H9 (cell line): ENCODE measurements at places on chromosomes 13 and 19.
A peak's percentile ranks its signal among the peaks of the same experiment; 100 is the strongest.

- DNase-seq = no peak
These were observed 58.8 kb downstream of the SLC10A2 start for GRCh38 chr13:103007427-103007762.

DNA sequence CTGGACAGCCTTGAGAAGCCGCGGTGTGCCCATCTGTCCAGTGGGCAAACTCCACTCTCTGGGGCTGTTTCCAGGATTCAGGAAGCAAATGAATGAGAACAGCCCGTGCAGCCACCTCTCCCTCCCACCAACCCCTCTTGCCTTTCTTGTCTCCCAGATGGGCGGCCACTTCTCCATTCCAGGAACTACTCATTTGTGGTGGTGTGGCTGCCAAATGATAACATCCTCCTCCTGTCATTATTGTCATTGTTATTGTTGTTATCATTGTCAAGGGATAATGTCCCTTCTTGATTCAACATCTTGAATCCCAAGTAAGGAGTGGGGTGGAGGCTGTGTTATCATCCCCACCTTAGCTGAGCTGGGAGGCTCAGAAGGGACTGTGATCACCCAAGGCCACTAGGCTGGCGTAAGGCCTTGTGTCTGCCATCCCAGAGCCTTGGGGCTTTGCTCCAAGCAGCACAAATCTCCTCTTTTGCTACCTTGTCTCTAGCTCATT is 1.6 kb downstream of the DNM2 start:
- no peak for DNase-seq

DNA sequence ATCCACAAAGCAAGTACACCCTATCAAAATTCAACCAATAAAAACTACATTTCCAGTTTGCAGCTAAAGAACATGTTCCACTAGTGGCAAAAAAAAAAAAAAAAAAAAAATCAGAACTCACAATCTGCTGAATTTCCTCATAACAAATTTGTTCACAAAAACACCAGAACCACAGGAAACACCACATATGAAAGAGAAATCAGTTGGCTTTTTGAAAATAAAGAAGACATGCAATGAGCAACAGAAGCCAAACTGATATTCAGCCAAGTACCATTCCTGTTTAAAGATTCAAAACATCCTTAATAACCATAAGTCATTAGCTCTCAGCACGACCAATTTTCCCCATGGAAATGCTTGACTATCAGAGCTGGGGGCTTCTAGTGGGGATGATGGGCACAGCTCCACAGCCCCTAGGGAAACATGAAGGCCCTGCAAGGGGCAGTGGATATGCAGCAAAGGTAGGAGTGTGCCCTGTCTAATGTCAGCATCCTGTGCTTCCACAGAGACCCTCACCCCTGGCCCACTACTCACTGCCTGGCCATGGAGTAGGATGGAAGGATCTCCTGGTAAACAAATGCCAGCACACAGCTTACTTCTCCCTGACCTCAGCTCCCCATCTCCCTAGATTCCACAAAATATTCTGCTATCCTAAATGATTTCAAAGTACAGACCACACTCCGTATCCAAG is 74.0 kb upstream of the DOCK9 start:
- DNase-seq = no peak

DNA sequence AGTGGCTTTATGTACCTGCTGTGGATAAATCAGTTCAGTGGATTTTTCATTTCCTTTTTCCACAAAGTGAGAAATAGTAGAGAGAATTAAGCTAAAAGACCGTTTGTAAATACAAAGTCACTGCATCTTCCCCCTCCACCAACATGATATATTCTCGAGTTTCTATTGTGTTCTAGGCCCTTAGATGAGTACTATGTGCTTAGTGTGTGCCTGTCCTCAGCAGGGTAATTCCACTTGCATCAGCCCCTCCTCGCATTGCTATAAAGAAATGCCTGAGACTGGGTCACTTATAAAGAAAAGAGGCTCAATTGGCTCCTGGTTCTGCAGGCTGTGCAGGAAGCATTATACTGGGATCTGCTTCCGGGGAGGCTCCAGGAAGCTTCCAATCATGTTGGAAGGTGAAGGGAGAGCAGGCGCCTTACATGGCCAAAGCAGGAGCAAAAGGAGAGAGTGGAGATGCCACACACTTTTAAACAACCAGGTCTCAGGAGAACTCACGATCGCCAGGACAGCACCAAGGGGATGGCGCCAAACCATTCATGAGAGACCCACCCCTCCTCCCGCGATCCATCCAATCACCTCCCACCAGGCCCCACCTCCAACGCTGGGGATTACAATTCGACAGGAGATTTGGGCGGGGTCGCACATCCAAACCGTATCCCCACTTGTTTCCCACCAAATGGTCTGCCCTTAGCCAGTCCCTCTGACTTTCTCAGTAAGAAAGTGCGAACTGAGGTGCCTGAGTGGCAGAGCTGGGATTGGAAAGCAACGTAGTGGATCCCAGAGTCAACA is 102.3 kb upstream of the ABCC4 start:
- peak; percentile 88 for DNase-seq

GRCh38 chr13:31380715-31381114 is 180.9 kb downstream of the B3GLCT start:
- no peak for DNase-seq

DNA sequence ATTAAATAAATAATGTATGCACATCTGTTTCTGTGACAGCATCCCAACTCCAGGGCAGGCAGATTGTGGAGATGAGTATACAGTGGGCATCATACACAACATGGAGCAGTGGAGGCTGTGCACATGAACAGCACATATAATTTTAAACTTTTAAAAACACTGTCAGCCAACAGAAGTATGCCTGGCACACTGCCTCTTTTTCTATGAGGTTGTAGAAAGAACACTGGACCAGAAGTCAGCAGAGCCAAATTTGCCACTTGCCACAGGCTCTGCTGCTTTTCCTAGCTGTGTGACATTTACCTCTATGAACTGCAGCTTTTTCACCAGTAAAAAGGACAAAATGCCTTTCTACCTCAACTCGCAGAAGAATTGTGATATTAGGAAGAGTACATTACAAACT is 118.7 kb downstream of the FRY start:
- DNase-seq = no peak
